ENCODE measurements at places on chromosomes 3 and 15.

- no peak for DNase-seq
Measured at GRCh38 chr3:150800722-150801121, 37.8 kb upstream of the SIAH2 start.

DNA sequence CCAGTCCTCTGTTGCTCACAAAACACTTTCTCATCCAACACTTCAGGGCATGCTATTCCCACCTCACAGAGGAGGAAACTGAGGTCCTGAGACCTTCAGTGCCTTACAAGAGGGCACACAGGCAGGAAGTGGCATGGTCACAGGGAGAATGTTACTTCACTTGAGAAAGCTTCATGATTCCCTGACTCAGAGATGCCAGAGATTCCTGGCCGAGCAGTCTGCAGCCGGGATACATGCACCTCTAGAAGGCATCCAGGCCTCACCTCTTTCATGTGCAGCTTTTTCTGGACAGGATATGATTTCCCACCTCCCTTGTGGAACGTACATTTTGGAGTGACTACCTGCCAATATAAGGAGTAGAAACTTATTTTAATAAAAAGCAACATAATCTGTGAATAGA, 2.8 kb upstream of the SST start:
- no peak for DNase-seq

- DNase-seq: no peak
Measured at GRCh38 chr3:62874711-62875557, at the start of gene CADPS. CADPS (minus strand) TSS chr3:62875416; CDS start chr3:62875029, 387 bp downstream.

DNA sequence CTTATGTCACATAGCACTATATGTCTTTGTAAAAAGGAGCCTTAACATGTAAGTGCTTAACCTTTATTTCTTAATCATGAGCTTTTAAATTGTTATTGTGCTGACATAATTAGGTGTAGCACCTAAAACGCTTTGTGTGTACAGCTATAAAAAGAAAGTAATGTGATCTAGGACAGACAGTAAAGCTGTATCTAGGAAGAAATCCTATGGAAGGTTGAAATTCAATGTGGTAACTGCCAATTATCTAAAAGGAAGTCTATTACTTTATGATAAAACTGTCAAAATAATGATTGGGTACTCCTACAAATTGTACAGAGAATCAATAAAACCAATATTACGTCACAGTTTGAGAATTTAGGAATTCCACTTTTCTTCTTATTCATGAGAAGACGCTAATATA, 87.9 kb downstream of the CDIN1 start:
- no peak for DNase-seq

GRCh38 chr15:29970402-29970695, 112.4 kb upstream of the GOLGA8J start:
- DNase-seq: no peak

GRCh38 chr15:48823237-48823636, 12.4 kb upstream of the CEP152 start:
- no peak for DNase-seq

DNA sequence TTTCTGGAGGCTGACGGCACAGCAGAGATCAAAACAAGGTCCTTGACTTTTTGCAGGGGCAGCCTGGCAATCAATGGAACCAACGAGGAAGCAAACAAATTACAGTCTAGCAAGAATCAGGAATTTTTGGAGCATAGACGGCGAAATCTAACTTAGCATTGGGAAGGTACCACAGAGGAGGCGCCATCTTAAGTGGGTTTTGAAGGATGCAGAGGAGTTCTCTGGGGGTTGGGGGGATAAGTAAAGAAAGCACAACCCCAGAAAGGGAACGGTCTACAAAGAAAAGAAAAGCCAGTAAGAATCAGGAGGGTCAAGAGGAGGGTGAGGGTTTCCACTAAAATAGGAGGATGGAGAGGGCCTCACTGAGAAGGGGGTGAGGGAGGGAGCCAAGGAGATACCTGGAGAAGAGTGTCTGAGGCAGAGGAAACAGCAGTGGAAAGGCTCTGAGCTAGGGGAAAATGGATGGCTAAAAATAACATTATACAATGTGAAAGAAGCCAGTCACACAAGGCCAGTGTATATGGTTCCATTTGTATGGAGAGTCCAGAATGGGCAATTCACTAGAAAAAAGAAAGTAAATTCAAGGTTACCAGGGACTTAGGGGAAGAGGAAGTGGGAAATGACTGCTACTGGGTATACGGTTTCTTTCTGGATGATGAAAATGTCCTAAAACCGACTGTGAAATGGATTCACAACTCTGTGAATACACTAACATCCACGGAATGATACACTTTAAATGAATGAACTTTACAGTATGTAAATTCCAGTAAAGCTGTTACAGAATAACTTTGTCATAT, 25.2 kb upstream of the IQSEC1 start:
- DNase-seq: no peak

DNA sequence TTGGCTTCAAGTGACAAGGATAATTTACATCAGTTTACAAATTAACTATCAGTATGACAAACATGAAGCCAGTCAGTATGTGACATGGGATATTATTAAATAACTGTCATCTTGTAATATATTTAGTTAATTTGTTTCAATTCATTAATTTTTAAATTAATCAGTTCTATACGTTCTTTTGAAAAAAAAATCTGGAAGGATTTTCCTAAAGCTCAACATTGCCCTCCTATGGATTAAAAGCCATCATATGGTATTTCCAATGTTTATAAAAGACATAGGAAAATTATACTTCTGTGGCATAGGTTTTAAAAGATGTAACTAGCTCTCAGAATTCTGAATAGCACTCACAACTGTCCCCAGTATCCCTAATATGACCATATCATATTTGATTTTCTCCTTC, 134.4 kb downstream of the PLOD2 start:
- no peak for DNase-seq

DNA sequence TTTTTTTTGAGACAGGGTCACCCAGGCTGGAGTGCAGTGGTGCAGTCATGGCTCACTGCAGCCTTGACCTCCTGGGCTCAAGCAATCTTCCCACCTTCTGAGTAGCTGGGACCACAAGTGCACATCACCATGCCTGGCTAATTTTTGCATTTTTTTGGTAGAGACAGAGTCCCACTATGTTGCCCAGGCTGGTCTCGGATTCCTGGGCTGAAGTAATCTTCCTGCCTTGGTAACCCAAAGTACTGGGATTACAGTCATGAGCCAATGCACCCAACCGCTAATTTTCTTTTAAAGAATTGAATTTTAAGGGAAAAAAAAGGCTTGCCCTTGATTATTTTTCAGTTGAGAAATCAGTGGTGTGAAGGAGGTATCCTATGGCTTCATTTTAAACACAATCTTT, 334.0 kb downstream of the SOX2 start:
- DNase-seq: no peak

- no peak for DNase-seq
Measured at GRCh38 chr15:85010386-85011159, 28.9 kb downstream of the PDE8A start.

DNA sequence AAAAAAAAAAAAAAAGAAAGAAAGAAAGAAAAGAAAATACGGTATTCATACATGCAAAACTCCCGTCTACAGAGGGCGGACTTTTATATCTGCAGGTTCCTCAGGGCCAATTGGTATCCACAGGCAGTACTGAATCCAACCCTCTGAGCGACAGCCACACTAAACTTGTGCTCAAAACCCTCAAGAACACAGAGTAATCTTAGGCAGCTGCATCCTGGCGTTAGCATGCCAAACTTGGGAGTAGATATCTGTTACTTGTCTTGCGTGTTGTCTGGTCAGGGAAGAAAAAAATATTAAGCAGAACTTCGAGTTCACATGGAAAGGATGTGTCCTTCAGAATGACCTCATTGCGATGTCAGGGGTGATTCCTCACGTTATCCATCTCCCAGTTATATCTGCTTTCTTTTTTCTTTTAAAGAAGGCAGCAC, 12.8 kb downstream of the SNAP23 start:
- DNase-seq: no peak

DNA sequence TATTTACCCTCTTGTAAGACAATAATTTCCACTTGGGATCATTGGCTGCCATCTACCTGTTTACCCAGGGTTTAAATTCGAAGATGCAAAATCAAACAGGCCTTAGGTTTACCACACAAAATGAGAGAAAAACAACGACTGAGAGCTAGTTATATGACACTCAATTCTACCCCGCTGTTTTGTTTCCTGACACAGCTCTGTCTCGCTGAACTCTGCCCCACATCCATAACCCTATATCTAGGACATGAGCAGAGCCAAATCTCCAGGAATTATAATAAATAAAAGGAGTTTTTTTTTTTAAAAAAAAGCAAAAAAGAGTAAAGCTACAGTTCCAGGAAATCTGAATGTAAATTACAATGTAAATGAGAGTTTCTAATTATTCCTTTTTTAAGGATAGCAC, 165.4 kb upstream of the NR2F2 start:
- DNase-seq: no peak

- DNase-seq: no peak
Measured at GRCh38 chr15:40768521-40769273, 1.1 kb upstream of the C15orf62 start.

- no peak for DNase-seq
Measured at GRCh38 chr3:46599590-46599989, 12.7 kb upstream of the FAM240A start.

- no peak for DNase-seq
Measured at GRCh38 chr3:72185549-72186399, 400.8 kb upstream of the PROK2 start.

GRCh38 chr3:5729852-5730251, 542.3 kb downstream of the EDEM1 start:
- no peak for DNase-seq

All from activated CD4-positive, alpha-beta T cell treated with anti-CD3 and anti-CD28 coated beads for 1 hour (primary cell).